Inflammatory macrophage treated with lipopolysaccharide for 1 hour (primary cell): ENCODE measurements at places on chromosomes 13 and 19.
A peak's percentile ranks its signal among the peaks of the same experiment; 100 is the strongest.

DNA sequence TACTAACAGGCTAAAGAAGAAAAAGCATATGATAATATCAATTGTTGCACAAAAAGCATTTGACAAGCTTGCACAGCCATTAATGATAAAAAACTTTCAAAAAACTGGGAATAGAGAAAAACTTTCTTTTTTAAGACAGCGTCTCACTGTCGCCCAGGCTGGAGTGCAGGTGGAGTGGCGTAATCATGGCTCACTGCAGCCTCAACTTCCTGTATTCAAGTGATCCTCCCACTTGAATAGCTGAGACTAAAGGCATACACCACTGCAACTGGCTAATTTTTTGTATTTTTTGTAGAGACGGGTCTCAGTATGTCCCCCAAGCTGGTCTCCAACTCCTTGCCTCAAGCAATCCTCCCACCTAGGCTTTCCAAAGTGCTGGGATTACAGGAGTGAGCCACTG is 382.8 kb downstream of the TSHZ3 start:
- peak; percentile 1 for DNase-seq

- no peak for DNase-seq
These were observed 60.1 kb downstream of the RNASEH2B start for GRCh38 chr13:50969691-50970090.

DNA sequence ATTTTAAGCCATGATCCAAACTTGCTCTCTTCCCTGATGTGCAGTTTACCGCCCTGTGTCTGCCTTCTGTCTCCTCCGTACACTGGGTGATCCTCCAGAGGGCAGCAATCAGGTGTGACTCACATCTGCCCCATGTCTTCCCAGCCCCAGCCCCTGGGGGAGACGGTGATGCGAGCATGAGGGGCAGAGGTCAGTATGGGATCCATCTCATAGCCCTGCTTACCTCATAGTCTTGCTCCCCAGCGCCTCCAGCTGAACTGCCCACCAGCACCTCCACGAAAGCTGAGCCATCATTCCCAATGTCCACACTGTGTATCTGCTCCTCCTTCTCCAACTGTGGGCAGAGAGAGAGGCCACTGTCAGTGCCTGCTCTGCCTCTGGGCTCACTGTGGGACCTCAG is 14.6 kb downstream of the XRCC1 start:
- peak; percentile 56 for DNase-seq

- no peak for DNase-seq
These were observed 609 bp upstream of the ZSCAN18 start for GRCh38 chr19:58098682-58098998.

- no peak for DNase-seq
These were observed 27.0 kb downstream of the ARID3A start for GRCh38 chr19:952680-953444.

DNA sequence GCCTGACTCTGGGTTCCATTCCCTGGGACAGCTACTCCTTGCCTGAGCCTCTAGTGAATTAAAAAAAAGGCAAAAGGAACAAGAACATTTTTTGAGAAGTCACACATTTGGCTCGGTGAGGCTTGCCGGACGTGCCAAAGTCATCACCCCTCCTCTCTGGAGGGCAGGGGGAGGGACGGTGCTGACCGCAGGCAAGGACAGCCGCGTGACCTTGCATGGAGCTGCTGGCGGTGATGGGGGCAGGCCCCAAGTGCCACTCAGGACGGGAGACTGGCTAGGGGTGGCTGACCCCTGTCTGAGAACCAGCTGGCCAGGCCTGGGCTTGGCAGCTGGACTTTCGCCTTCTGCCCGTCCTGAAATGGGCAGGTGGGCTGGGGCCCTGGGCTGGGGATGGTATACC is 26.4 kb downstream of the MAP2K2 start:
- DNase-seq = no peak

DNA sequence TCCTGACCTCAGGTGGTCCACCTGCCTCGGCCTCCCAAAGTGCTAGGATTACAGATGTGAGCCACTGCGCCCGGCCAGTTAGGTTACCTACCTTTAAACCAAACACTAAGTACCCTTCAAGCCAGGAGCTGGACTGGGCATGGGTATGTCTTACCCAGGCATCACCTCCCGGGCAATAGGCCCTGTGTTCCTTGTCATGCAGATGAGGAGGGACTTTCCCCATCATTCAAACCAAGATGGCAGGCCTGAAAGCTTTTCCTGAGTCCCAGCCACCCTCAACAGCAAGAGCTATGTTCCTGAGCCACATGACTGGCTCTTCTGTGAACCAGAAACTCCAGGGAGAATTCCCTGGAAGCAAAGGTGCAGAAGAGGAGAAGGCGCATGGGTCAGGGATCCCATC is 9.5 kb downstream of the RAB8A start:
- no peak for DNase-seq

GRCh38 chr13:105177265-105177900 is 1358.1 kb downstream of the EFNB2 start:
- peak; percentile 44 for DNase-seq

GRCh38 chr19:35417713-35418534 is 30.1 kb upstream of the FFAR2 start:
- peak; percentile 40 for DNase-seq

DNA sequence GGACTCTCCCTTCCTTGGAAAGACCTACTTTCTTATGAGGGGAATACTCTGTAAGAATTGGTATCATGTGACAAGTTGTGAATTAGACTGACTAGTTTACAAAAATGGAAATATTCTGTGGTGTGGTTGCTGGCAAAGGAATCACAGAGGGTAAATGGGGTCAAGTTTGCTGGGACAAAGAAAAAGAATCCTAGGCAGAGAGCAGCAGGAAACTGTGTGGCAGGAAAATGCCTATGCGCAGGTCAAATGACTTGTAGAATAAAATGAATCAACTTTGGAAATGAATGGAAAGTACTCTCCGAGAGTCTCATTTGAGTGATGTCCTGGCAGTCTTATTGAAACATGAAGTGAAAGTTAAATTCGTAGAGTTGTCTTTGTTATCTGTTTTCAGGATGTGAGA is 1250.7 kb downstream of the UQCRFS1 start:
- DNase-seq = no peak

GRCh38 chr13:42153199-42154113 is 105.0 kb downstream of the DGKH start:
- peak; percentile 48 for DNase-seq

DNA sequence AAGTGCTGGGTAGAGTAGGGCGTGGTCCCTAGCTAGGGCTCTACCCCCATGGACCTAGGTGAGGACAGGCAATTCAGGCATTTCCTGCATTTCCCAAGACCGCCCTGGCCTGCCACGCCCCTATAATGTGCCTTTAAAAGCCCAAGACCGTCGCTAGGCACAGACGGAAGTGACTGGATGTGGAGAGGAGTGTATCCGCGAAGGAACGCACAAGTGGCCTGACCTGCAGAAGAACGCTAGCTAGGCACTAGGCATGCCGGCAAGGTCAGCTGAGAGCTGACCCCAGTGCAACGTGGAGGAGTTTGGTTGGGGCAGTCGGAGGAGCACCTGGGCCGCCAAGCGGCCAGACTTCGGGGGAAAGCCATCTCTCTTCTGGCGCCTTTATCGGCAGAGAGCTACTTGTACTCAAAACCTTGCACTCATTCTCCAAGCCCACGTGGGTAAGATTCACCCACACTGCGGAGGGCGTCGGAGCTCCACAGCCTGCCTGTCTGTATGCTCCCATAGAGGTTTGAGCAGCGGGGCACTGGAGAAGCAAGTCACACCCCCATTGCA is 370.0 kb downstream of the FGF9 start:
- peak; percentile 47 for DNase-seq
